Effector CD4-positive, alpha-beta T cell (primary cell): ENCODE measurements at places on chromosomes 6 and 20.

- DNase-seq = peak; percentile 69
Observed at GRCh38 chr6:160519603-160520042, 144.5 kb downstream of the LPA start.

- DNase-seq = no peak
Observed at GRCh38 chr6:158060455-158061360, 79.0 kb downstream of the SYNJ2 start.

DNA sequence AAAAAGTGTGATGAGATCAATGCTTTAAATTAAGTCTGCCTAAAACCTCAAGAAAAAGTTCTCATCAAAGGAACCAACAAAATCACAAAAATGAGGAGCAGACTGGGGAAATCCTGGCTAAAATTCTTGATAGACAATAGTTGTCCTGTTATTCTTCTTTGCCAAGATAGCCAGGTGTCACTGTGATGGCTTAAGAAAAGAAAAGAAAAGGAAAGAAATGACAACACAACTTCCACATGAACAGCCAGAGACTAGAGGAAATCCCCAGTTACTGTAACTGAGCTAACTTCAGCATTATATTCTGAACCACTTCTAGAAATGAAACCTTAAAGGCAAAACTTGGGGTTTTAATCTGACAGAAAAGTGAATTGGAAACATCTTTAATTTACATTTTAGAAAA, 129.6 kb downstream of the CD24 start:
- no peak for DNase-seq

GRCh38 chr20:25077610-25078169, 4.3 kb downstream of the VSX1 start:
- no peak for DNase-seq

- no peak for DNase-seq
Observed at GRCh38 chr6:144683216-144684070, 398.3 kb downstream of the UTRN start.

DNA sequence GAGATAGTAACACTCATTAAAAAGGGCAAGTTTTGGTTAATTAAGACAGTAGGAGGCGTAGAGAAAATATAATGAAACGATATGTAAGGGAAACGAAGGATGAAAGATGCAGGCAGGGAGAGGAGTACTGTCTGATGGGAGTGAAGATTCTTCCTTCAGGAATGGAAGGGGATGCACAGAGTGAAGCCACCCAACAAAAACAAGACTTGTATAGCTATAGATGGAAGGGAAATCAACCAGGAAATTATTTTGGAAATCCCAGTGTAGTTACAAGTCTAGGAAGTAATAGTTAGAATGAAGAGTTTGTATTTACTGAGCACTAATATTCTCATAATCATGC, 19.7 kb upstream of the HLA-DRB1 start:
- no peak for DNase-seq

DNA sequence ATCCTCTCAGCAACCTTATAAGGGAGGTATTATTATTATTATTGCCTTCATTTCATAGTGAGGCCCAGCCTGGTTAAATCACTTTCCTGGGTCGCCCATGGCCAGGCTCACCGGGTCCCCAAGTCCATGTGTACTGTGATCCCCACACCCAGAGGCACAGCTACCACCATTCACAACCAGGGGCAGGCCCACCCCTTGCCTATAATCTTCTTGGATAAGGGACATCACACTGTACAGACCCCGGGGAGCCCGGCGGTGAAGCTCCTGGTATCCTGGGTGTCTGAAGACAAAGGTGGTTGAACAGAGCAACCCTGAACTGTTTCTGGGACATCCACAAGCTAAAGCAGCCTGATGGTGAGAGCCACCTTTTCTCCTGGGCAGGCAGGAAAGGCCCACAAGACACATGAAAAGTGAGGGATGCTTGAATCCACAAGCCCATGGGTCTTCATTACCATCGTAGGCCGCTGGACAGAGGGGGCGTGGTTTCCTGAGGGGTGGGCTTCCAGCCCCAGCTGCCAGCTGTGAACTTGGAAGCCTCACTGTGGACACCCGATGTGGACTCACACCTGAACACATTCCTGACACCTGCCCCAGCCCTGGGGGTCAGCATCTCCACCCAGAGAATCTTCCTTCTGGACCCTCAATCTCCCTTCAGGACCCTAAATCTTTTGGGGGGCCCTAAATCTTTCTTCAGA, 185.5 kb upstream of the PMEPA1 start:
- no peak for DNase-seq

DNA sequence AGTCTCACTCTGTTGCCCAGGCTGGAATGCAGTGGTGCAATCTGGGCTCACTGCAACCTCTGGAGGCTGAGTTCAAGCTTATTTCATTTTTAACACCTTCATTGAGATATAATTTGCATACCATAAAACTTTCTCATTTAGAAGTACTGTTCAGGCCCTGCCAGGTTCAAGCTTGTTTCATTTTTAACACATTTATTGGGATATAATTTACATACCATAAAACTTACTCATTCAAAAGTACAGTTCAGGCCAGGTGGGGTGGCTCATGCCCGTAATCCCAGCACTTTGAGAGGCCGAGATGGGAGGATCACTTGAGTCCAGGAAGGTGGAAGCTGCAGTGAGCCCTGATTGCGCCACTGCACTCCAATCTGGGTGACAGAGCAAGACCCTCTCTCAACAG, 5.5 kb downstream of the OR2B6 start:
- no peak for DNase-seq

DNA sequence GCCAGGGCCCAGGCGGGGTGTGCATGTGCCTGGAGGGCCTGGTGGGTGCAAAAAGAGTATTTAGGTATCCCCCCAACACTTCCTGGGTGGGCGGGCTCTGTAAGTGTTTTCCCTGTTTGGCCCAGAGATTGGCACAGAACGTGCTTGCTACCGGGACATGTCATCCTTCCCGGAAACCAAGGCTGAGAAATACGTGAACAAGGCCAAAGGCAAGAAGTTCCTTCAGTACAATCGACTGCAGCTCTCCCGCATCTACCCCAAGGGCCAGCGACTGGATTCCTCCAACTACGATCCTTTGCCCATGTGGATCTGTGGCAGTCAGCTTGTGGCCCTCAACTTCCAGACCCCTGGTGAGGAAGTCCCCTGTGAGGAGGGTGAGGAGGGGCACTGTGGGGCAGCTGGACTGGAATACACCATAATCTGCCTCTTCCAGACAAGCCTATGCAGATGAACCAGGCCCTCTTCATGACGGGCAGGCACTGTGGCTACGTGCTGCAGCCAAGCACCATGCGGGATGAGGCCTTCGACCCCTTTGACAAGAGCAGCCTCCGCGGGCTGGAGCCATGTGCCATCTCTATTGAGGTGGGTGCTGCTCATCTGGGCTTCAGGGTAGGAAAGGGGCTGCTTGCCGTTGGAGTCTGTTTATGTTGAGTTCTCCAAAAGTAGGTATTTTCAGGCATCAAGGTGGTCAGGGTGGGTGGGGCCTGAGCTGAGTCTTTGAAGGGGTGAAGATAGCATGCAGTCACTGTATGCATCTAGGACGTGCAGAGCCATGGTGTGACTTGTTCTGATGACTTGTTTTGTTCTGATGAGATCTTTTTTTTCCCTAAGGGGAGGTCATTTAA, 35.2 kb downstream of the PLCG1 start:
- no peak for DNase-seq

DNA sequence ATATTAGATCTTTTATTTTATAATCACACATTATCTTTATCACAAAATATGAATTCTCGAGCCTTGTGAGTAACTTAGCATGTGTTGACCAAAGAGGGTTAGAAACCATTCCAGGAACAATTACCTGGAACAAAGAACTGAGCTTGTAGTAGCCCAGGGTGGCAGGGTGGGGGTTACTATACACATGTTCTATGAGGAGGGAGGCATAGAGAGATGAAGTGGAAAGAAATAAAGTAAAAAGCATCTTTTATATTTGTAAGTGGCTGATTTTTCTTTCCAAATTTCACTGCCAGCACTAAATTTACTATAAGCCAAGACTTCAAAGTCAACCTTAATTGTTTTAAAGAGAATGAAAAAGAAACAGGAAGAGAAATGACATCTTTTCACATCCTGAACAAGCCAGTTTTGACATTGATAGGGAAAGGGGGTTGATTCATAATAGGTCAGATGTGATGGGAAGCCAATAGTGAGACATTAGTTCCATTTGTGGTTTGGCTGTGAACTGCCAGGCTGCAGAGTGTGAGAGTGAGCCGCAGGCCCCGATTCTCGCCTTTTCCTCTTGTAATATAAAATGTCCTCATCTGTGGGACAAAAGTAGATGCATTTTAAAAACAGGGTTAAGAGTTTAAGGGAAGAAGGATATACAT, 52.7 kb upstream of the MYB start:
- peak; percentile 9 for DNase-seq

DNA sequence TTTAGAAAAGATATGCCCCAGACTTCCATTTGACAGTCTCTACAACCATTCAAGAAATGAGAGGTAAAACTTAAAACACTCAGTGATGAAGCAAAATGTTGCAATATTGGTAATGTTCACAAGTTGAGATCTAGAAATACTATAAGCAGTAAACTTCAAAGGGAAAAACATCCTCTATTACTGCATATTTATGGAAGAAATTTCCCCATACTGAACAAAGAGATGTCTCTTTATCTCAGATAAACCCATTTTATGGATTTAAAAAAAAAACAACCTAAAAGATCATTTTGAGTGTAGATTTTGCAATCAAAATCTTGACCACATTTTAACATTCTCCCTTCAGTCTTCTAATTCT, 177.8 kb upstream of the TAB2 start:
- DNase-seq = no peak

DNA sequence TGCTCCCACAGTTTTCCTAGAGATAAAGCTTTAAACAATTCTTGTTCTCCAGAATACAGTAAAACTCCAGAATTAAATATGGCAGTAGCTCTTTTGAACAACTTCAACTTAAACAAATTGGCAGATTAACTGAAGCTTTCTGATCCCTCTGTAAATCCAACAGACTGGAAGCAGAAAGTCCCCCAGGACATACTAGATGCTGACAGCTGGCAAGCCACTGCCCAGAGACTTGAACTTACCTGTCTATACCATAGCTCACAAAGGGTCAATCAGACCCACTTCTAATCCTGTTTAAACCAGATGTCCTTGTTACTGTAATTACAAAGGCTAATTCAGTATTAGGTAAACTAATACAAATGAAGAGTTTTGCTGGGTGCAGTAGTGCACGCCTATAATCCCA, 12.3 kb downstream of the GPLD1 start:
- no peak for DNase-seq

DNA sequence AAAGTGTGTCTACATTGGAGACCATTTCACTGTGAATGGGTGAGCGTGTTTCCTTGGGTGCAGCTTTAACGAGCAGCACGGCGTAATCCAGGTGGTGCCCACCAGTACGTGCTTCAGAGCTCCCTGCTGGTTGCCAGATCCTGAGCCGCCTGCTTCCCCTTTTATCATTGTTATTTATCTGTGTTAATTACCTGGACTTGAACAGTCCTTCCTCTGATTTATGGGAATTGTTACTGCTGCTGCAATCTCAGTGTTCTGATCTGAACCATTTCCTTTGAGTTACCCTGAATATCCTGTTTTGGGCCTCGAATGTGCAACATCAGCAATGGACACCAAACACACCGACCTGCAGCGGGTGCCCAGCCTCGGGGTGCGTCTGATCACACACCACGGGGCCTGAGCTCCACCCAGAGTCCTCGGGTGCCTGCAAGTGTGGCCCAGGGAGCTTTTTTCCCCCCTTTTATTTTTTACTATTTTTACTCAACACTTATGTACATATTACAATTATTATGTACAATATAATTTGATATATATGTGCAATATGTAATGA, 81.3 kb downstream of the RPP40 start:
- no peak for DNase-seq

DNA sequence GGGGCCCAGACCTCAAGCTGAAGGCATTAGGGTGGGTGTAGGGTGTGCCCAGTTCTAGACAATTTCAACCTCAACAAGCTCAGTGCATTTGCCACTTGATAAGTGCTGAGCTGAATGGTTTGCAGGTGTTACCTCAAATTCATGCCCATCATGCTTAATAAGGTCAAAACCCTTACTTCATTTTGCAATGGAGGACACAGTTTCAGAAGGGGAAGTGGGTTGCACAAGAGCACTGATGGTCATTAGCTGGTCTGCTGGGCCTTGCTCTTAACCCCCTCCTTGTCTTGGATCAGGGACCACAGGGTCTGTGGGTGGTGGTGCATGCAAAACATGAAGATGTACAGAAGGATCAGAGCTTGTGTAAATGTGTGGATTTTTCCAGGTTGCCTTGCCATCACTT, 71.0 kb upstream of the SIRPA start:
- no peak for DNase-seq
